NCI-H460 (cell line): ENCODE measurements at places on chromosomes 7 and 10. TPM values are rescaled to one million over a fixed set of nuclear protein-coding genes. Genes with fewer than 3 reads are reported as not detected.

- DNase-seq = no peak
These were observed 200.4 kb downstream of the FAM107B start for GRCh38 chr10:14574291-14574690.

Gene BICC1
- 0.49 and 0.52 TPM in 2 replicates for total RNA-seq

Gene ASIC3
- total RNA-seq = 1.1 and 2.0 TPM in 2 replicates

- DNase-seq = no peak
These were observed 2.7 kb downstream of the ANKRD16 start for GRCh38 chr10:5887029-5887428.

- no peak for DNase-seq
These were observed 14.4 kb downstream of the ERCC6 start for GRCh38 chr10:49524496-49524895.

DNA sequence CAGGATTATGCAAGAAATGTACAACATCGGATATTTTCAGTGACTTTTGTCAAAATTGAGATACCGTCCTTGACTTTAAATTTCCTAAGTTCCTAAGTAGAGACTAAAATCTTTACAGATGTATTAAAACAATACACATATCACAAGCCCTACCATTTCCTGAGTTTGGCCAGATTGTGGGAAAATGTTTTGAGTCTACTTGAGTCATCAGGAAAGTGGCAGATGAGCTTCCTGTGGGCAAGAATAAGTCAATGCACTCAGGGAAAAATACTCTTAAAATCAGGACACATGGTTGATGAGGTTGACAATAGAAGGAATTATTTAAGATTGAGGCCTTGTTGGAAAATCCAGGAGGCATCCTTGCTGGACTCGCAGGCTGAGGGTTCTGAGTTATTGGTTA, 162.5 kb downstream of the SNX10 start:
- no peak for DNase-seq

Gene STEAP1B
- total RNA-seq = 5.1 and 5.4 TPM in 2 replicates

Gene ZNF394
- 17.6 and 18.0 TPM in 2 replicates for total RNA-seq

Gene GTF2IRD1
- total RNA-seq = 26.6 and 27.3 TPM in 2 replicates

DNA sequence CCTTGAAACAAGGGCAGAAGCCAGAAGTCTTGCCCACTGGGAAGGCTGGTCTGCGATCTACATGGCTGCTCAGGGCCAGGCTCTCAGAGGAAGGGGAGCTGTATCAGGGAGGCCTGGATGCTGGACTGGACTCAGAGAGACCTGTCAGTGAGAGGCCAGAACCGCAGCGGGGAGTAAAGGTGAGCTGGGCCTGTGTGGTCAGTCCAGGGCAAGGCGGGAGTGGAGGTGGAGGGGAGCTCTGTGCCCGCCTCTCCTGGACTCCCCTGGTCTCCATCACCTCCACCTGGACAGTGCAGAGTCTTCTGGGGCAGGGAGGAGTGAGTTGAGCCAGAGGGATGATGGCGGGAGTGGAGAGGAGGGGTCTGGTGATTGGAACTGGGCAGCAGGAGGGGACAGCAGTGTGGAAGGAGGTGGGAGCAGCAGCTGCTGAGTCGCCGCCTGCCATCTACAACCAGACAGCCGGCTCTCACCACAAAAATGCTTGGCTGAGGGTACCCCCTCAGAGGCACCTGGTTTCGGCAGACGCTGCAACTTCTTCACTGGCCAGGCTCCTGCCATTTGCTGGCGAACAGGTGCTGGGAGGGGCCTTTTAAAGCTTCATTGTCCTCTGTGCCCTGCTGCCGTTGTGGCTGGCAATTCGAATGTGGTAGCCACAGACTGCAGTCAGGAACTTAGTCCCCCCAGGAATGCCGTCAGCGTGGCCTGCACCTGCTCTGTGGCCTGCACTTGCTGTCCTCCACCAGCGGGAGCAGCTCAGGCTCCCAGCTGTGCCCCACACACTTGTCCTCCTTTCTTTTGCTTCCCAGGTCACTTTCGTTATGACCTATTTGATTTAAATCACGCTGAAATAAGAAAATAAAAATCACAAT, 3.5 kb downstream of the RASSF4 start:
- DNase-seq = no peak

Gene OR6V1
- total RNA-seq = not detected in 2 replicates

- DNase-seq = no peak
These were observed 1001.2 kb upstream of the POT1 start for GRCh38 chr7:125930848-125931247.

GRCh38 chr7:155680864-155681263, 36.4 kb downstream of the RBM33 start:
- no peak for DNase-seq

GRCh38 chr7:157930926-157931466, 594.2 kb downstream of the DNAJB6 start:
- DNase-seq = no peak

DNA sequence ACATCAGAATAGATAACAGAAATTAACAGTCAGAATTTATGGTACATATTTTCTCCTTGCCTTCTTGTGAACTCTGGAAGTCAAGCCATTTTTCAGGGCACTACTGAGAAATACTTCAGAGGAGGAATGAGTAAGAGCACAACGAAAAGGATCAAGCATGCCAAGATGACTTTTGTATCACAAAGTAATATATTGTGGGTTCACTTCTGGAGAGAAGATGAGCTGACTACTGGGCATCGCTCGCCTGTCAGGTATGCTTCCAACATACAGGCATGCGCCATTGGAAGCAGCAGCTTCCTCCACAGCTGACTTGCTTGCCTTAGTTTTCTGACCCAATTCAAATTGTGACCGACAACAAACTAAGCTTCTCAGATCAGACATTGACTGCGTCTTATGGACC, 137.3 kb downstream of the VTI1A start:
- no peak for DNase-seq

GRCh38 chr7:146138926-146139325, 22.3 kb downstream of the CNTNAP2 start:
- DNase-seq = no peak

DNA sequence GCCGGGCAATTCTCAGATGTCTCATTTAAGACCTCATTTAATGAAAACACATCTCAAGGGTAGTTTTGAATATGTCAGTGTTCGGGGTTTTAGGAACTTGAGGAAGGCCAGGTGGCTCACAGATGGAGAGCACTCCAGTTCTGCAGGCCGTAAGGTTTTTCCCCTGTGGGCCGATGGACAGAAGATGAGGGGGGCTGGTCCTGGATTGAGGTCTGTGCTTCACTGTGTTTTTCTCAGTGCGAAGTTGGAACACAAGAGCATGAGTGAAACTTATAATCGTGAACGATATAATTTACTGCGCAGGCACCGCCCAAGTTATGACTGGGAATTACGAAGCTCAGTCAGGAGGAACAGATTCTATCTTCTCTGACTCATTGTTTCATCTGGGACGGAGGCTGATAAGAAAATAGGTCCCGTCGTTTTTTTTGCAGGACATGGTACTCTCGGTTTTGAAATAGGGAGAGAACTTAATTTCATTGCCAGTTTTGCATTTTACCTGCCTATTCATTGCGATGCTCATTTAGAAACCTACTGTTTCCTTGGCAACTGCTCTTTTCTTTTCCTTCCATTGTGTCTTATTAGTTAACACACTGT, 591.0 kb upstream of the PFKP start:
- no peak for DNase-seq

DNA sequence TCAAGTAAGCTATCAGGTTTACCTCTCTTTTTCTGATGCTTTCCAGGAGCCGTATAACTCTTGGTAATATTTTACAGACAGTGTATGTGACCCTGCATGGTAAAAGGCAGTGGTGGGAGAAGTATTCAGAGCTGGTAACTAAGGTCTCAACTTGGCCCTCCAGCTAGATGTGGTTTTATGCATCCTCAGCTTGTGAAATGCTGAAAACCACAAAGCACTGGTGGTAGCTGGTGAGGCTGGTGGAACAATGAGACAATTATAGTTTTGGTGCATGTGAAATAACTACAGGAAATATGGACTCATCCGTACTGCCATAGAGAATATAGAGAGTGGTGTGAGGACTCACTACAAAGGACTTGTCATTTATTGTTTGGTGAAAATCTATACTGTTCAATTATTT, 383.0 kb upstream of the PCDH15 start:
- no peak for DNase-seq

DNA sequence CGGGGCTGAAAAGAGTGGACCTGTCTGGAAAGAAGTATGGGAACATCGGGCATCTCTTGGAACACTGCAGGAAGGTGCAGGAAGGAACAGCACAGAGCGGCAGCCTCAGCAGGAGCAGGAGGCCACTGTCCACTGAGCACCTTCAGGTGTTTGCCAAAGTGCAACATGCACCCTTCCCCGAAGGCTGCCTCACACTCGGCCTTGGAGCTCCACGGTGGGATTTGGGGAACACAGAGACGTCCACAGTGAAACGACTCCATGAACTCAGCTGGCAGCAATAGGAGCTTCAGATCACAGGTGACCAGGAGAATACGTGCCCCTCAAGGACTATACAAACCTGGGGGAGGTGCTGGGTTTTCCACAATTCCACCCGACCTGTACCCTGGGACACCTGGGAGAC, 140.3 kb upstream of the RET start:
- no peak for DNase-seq

Gene UCN3
- not detected in 2 replicates for total RNA-seq
